SK-N-SH (cell line): ENCODE measurements at places on chromosomes 12 and 14.

DNA sequence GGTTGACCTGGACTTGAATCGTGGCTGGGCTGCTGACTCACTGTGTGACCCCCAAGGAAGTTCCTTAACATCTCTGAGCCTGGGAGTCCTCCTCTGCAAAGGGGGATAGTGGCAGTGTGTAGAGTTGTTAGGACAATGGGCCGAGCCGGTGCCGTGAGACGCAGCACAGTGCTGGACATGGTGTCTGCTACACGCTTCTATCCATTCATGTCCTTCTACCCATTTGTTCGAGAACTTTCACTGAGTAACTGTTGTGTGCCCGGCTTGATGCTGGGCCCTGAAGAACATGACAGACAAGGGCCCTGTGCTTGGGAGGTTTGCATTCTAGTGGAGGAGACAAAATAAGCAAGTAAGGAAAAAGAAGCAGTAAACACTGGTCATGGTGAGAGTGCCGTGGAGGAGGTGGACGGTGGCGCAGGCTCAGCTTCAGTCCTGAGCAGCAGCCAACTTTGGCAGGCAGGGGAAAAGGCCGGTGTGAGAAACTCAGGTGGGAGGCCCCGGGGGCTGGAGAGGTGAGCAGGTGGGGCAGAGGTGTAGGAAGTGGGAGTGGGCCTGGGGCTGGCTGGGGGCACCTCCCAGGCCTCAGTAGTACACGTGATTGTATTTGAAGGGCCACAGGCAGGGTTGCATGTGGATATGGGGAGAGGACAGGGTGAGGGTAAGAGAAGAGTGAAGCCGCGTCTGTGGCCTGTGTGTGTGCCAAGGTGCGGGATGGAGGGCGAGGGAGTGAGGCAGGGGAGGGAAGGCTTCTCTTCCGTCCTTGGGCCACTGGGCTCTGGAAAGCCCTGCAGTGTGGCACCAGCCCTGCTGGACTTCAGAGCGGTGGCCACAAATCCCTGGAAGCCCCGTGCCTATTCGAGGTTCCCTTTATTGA, 13.8 kb downstream of the VASH1 start:
- no peak for DNase-seq

DNA sequence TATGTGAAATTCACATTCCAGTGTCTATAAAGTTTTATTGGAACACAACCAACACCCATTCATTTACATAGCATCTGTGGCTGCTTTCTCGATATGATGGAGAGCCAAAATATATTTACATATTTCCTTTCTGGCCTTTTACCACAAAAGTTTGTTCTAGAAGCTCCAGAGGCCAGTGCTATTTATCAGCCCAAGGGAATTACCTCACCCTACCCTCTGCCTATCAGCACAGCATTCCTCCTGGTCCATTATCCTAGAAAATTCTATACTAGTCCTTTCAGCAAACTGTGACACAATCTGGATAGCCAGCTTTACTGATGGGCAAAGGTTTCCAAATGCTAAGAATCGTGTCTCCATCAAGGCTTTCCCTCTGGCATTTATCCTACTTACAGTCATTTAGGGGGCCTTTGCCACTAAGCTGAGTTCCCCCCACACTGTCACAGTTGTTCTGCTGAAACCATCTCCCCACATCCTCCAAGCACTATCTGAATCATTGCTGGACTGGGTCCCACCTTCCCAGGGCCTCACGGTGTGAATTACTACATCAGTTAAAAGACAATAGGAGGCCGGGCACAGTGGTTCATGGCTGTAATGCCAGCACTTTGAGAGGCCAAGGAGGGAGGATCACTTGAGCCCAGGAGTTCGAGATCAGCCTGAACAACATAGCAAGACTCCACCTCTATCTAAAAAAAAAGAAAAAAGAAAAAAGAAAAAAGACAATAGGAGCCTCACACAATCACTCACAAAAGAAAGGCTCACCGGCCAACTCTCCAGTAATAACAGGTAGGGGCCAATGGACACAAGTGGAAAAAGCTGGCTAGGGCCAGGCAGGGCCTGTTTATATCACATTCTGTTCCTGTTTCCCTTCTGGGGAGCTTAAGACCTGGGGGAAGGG, 12.1 kb downstream of the SYNE3 start:
- no peak for DNase-seq

GRCh38 chr12:89779090-89779489, 70.5 kb upstream of the ATP2B1 start:
- DNase-seq = no peak

- no peak for DNase-seq
Observed at GRCh38 chr12:51534216-51535074, 56.6 kb upstream of the SCN8A start.

GRCh38 chr12:124088217-124088907, 115.3 kb downstream of the ZNF664 start:
- peak; percentile 55 for DNase-seq

DNA sequence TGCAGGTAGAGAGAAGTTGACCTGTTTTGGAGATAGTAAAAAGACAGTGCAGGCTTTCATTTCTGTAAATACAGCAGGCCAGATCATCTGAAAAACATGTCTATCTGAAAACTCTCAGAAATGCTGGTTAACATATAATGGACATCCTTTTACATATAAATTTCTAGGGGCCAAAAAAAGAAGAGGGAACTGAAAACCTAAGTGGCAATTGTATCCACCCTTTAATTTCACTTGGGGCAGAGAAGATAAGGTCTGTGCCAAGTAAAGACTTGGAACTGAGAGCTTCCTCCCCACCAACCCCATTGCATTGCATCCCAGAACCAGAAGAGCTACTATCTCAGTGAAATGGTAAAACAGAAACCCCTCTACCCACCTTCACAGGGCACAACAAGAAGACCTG, 141.0 kb downstream of the SRGAP1 start:
- DNase-seq = no peak
